ENCODE measurements at places on chromosomes 13 and 19.
A peak's percentile ranks its signal among the peaks of the same experiment; 100 is the strongest.

GRCh38 chr13:101146101-101146898 is 270.0 kb downstream of the NALCN start:
- DNase-seq: no peak

- DNase-seq: no peak
Measured at GRCh38 chr13:107867701-107868661, 347.4 kb downstream of the LIG4 start.

DNA sequence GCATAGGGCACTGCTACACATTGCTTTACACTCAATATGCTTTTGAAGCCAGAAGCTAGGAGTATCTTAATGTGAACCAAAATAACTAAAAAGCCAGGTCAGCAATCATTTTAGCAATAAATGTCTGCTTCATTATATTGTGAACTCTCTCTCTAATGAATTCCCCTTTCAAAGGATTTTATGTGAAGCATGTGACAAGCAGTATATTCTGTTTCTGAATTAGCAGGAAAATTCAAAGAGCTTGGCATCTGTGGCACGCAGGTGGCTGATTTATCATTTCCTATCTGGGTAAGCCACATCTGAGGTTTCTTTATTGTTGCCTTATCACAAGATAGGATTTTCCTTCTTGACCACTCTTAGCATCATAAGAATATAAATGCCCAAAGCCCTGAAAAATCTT is 56.8 kb upstream of the KLF12 start:
- DNase-seq: no peak

DNA sequence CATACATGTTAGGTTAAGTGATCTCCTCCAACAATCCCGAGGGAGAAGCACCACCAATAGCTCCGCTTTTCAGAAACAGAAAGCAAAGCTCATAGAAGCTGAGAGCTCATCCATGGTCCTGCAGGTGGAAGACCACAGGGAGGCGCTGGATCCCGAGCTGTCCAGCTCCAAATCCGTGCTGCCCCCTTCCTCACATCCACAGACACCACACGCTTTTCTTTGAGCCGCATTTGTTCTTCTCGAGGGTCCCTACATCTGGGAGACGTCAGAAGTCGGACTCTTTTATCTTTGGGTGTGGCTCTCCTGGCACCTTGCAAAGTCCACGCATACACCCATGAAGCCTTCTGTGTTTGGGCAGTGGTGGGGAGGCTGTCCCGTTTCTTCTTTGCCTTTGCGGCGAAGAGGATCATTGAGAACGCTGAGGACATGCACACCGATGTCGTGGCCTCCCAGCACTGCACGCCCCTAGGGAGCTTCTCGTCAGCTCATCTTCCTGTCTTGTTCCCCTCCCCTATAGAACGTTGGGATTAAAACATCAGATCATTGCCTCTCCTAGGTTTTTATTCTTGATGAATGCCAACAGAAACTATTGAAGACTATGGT is 184.8 kb downstream of the TEX29 start:
- no peak for DNase-seq

GRCh38 chr13:105147461-105147860 is 1388.0 kb downstream of the EFNB2 start:
- no peak for DNase-seq

DNA sequence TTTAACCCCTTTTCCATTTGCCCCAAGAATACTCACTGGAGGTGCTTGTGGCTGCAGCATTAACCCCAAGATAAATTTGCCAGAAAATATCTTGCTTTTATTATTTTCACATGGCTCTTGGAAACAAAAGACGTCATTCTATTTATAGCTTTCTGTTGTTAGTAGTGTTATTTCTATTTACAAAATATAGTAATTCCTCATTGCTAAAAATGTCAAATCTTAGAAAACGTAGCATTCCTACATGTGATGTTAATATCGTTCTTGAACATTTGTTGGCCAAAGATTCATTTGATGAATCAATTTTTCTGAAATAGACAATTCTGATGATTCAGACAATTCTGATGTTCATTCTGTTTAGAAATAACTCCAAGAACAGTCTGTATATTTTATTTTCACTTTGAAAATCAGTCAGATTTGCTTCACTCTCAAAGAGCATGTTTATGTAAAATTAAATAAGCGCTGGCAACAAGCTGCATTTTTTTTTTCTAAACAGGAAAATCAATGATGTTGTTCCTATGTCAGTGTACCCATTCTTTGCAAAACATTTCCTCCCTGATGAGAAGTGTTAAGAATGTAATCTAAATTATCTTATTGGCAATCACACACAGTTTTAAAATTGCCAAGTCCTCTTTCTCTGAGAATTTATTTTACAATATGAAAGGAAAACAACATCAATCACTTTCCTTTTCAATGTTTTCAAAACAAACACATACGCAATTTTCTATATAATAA is 334.0 kb downstream of the KCTD12 start:
- no peak for DNase-seq

GRCh38 chr19:52516191-52516590 is 11.3 kb upstream of the ZNF808 start:
- no peak for DNase-seq

DNA sequence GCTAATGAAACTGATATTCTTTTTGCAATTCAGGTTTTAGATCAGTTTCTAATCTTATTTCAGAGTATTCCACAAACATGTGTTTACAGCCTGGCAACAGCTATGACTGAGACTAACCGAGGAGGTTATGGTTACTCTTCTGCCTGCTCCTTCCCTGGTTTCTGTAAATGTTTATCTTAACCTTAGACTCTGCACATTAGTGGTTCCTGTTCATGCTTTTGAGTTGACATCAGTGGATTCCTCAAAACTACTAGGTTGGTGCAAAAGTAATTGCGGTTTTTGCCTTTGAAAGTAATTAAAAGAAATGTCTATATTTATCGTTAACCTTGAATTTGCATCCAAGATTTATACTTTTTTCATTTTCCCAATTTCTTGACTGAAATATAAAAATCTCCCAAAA is 237.0 kb upstream of the TSHZ3 start:
- no peak for DNase-seq

- DNase-seq: no peak
Measured at GRCh38 chr13:75993823-75994222, 357.7 kb downstream of the LMO7 start.

DNA sequence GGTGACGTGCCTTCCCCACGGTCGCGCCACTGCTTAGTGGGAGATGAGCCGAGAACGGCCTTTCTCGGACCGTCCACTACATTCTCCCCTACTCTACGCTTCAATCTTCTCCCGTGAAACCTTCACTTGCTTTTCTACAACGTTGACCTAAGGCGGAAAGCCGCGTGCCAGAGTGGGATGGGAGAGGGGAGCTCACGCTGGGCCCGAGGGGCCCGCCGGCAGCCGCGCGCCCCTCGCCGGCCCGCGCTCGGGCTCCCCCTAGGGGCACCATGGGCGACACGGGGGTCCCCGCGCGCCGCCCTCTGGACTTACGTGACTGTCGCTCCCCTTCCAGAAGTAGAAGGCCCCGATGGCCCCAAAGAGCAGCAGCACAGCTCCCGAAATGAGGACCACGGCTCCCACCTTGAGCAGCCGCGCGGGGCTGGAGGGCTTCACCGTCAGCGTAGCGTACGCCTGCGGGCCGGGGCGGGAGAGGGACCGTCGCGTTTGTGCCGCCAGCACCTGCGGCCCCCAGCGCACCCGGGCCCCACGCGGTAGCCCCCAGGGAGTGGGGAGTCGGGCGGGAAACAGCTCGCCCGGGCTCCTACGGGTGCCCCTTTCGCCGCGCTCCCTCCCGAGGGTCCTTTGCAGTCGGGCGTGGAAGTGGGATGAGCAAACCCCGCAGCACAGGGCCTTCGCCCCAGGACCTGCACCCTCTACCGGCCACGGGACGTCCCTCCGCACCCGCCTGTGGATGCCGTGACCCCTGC is 727 bp downstream of the CNMD start:
- peak; percentile 6 for DNase-seq

- no peak for DNase-seq
Measured at GRCh38 chr13:88586263-88586662, 915.1 kb downstream of the SLITRK5 start.

- no peak for DNase-seq
Measured at GRCh38 chr19:34188408-34188807, 16.1 kb downstream of the LSM14A start.

GRCh38 chr19:28020619-28021258 is 1192.2 kb downstream of the UQCRFS1 start:
- no peak for DNase-seq

DNA sequence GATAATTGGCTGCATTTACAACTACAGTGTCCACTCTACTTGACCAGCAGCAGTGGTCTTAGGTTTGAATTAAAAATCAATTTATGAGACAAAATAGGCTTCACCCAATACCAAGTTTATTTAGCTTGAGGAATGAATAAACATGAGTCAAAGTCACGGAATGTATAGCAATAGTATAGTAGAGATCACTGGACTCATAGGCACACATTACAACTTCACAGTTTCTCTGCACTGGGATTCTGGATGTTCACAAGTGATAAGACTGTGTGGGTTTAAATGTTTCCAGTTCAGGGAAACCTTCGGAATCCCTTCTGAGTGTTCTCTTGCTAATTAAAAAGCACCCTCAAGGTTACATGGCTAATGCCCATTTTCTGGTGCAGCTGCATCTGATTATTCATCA is 1064.9 kb downstream of the SLITRK5 start:
- DNase-seq: no peak

GRCh38 chr13:85223883-85224656 is 575.1 kb downstream of the SLITRK6 start:
- DNase-seq: no peak

- no peak for DNase-seq
Measured at GRCh38 chr19:35847911-35848310, 4.4 kb downstream of the NPHS1 start.

DNA sequence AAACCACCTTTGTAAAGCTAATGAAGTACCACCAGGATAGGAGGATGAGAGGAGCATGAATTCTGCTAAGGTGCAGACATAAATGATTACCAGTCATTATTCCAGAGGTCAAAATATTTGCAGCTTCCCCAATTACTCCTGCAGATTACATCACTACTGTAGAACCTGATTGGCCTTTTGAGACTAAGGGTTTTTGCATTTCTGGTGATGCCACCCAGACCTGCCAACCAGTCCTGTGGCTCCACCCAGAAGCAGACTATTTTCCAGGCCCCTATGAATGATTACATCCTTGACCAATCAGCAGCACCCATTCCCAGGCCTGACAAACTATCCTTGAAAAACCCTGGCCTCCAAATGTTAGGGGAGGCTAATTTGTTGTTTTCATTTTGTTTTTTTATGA is 11.2 kb upstream of the KCNC3 start:
- no peak for DNase-seq

DNA sequence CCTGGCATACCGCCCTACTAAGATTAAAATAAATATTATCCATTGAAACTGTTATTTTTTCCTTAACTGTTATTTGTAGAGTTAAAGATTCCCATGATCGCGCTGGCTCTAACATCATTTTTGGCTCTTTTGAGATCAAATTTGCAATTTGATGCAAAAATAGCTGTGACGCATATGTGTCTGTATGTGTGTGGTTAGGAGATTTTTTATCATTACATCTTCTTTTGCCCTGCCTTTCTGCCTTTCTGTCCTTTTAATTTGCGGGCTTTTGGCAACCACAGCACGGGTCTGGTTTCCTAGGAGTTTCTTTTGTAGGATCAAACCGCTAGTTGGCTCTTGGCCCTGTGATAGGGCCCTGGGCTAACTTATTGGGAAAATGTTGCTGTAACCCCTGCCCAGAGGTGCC is 37.3 kb upstream of the ALOX5AP start:
- no peak for DNase-seq

- DNase-seq: no peak
Measured at GRCh38 chr13:95411428-95412040, 110.3 kb upstream of the ABCC4 start.

DNA sequence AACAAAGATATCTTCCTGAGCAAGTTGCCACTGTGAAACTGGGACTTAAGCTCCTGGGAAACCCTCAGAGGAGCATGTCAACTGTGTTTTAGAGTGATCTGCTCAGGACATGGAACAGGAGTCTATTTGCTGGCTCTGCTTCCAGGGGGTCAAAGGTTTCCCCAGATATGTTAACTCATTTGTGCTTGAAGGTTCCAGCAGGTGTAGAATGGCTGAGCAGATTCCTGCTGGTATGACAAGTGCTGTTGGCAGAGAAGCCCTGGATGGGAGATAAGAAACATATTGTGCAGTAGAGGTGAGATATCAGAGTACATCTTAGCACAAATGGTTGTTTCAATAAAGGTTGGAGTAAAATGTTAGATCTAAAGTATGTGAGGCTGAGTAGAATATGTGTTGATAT is 282.7 kb upstream of the DACH1 start:
- DNase-seq: no peak

- no peak for DNase-seq
Measured at GRCh38 chr13:113446488-113446854, 6.8 kb downstream of the ADPRHL1 start.

GRCh38 chr19:41940731-41941409 is 12.6 kb upstream of the ERFL start:
- no peak for DNase-seq

DNA sequence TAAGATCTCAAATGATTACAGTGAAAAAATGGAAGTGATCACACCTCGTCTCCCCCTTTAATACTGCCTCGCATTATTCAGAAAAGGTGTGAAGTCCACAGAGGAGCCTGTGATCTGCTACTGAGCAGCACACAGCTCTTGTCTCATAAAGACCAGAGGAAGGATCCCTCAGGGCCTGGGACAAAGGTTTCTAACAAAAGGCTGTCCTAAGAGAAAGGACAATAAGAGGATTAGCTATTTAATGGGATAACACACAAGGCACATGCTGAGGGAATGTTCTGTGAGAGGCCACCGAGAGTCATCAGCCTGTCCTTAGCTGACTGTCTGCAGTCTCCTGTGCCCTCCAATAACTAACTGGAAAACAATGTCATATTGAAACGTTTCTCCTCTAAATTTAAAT is 26.7 kb downstream of the EBPL start:
- DNase-seq: no peak

GRCh38 chr13:35925669-35926068 is 205.5 kb downstream of the DCLK1 start:
- no peak for DNase-seq

GRCh38 chr13:92805766-92806165 is 420.8 kb upstream of the GPC6 start:
- no peak for DNase-seq

- no peak for DNase-seq
Measured at GRCh38 chr13:21799671-21800070, 128.8 kb downstream of the FGF9 start.

DNA sequence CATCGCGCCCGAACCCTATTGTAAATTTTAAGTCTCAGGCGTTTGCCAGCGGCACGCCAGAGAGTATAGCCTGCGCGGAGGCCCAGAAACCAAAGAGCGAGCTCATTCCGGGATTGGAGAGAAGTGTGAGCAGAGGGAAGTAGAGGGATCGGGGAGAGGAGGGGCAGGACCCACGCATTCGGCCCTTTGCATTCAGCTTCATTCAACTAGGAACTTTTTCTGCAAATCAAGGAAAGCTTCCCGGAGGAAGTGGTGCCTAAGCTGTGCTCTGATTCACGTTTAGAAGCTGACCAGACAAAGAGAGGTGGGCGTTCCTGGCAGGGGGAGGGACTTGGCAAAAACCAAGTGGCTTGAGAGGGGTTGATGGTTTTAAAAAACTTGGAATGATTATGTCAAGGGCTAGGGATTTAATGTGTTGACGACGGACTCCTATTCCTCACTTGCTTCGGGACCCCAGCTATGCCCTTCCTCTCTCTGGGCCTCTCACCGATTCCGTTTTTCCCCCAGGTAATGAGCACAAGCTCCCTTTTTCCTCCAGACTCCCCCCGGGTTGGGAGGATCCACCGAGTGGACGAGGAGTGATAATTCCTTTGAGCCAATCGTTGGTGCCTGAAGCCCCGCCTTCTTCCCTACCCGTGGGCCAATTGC is 811 bp upstream of the PRMT1 start:
- no peak for DNase-seq

- no peak for DNase-seq
Measured at GRCh38 chr19:54673222-54673621, 10.4 kb downstream of the LILRB4 start.

- peak; percentile 13 for DNase-seq
Measured at GRCh38 chr13:33353210-33353609, 67.7 kb upstream of the STARD13 start.

Data from stimulated activated naive B cell treated with anti-CD40 and anti-IgM and Interleukin-4, amounts not matched to agents 10 μg/mL and 1 μg/mL and 100 μg/mL, for 72 hours (primary cell).